Renal pelvis (tissue), 12 donors: ENCODE measurements at places on chromosomes 4 and X. TPM values are rescaled to one million over a fixed set of nuclear protein-coding genes. Genes with fewer than 3 reads are reported as not detected.

CT45A1 gene
- polyA plus RNA-seq = not detected

TMSB15C gene
- polyA plus RNA-seq = 18.3 TPM

BMP3 gene
- 18.6 TPM for polyA plus RNA-seq

PCDH7 gene
- 19.2 TPM for polyA plus RNA-seq

SHROOM3 gene
- polyA plus RNA-seq = 36.8 TPM
